ENCODE measurements at places on chromosomes 2 and 18.

GRCh38 chr18:5508821-5509220, 35.0 kb downstream of the EPB41L3 start:
- no peak for DNase-seq

DNA sequence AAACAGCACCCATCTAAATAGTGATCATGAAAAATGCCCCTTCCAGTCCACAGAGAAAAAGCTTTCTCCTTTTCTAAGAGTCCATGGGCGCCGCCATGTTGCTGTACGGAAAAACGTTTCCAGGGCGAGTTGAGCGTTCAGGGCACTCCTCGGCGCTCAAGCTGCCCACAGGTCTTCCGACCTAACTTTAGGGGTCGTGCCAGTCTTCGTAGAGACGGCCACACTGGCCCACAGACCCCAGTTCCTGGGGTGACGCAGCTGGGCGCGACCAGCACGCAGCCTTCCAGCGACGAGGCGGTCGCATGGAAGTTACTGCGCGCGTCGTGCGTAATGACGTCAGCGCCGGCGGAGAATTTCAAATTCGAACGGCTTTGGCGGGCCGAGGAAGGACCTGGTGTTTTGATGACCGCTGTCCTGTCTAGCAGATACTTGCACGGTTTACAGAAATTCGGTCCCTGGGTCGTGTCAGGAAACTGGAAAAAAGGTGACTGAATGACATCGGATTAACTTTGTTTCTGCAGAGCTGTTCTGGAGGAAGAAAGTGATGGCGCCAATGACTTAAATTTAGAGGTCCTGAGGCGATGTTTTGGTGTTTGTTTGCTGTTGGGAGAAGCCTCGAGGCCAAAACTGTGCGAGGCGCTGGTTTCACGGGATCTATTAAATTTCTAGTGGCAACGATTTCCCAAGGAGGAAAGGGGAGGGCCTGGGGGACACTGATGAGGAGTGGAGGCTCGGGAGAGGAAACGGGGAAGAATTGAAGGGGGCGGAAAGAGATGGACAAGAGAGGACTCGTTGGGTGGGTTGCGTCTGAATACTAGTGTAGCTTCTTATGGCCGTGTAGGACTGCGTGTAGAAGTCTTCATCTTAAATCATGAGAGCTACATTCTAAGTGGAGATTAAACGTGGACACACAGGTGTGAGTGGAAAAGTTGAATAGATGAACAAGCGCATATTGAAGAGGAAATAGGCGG, at the start of the genes METTL4 and NDC80:
TSS of gene METTL4 (minus strand) at position 306 of the 971 bp plus-strand sequence. CDS start 4,289 bp downstream, outside the sequence.
TSS of gene NDC80 (plus strand) at position 358 of the 971 bp plus-strand sequence. CDS start 1,429 bp downstream, outside the sequence.
- DNase-seq: peak; percentile 75

- peak; percentile 1 for DNase-seq
Observed at GRCh38 chr2:162091325-162092007, 17.5 kb upstream of the DPP4 start.

DNA sequence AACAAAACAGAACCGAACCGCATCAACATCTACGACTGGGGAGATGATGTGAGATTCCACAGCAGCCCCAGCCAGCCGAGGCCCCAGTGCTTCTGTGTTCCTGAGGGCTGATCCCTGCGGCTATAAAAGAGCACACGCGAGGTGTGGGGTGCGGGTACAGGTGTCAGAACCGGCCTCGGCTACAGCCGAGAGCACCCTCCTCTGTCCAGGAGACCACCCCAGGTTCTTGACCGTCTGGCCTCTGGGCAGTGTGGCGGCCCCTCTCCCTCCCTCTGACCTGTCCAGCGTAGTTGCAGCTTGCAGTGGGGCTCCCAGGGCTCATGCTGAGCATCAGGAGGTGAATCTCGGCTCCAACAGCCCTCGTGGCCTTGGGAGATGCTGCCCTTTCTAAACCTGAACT, 23.7 kb downstream of the RTP5 start:
- no peak for DNase-seq

DNA sequence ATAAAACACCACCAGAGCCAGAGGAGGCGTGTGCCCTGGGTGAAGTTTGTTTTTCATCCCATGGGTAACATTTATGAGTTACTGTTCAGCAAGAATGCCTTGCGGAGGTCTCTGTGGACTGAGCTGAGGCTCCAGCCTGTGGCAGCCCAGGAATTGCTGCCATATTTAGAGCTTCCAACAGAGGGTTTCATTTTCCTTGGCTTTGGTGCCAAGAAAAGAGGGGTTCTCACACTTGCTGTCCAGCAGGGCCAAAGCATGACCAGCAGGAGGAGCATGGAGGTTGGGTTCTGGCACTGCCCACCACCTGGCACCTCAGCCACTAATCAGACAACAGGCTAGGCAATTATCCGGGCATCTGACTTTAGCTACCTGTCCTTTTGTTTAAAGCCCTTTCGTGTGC, 36.7 kb downstream of the EPAS1 start:
- DNase-seq: no peak

GRCh38 chr18:7000484-7001096, 117.0 kb downstream of the LAMA1 start:
- no peak for DNase-seq

DNA sequence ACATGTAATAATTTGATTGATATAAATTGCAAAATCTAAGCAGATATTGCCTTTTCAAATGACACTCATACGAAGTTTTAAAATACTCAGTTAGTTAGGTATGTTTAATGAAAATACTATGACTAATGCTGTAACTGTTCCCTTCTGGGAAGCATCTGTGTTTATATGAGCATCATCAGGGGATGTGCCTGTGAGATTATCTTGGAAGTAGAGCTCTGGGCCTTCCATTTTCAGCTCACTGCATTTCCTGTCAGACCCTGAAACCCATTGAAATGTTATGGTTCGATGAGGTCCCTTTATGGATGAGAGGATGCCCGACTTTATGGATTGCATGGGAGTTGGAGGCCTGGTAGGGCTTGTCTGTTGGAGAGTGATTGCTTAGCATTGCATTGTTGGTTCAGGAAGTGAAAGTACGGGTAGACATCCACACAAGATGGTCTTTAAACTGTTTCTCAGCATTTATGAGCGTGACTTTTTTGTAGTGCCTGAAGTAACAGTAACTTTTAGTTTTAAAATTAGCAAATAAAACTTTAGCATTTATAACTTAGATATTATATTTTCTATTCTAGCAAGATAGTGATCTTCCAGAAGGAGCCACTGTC, 28.7 kb downstream of the ELP2 start:
- DNase-seq: no peak

- DNase-seq: no peak
Observed at GRCh38 chr2:102048465-102048864, 56.7 kb downstream of the IL1R2 start.

GRCh38 chr2:235584638-235585007, 90.8 kb downstream of the AGAP1 start:
- DNase-seq: no peak

DNA sequence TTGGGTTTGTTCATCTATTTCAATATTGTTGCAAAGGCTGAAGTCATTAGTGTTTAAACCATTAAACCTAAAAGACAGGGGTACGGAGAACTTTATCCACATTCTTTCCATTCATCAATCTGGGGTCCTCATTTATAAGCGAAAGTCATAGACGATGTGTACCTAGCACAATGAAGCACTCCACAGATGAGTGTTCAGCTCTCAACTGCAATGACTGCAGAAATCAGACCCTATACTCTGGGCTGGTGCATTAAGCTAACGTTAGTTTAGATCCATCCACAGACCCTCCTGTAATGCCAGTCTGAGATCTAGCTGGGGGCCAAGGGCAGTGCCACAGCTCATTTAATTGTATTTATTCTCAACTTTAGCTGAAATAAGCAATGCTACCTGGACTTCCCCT, 155.2 kb downstream of the AFF3 start:
- no peak for DNase-seq

DNA sequence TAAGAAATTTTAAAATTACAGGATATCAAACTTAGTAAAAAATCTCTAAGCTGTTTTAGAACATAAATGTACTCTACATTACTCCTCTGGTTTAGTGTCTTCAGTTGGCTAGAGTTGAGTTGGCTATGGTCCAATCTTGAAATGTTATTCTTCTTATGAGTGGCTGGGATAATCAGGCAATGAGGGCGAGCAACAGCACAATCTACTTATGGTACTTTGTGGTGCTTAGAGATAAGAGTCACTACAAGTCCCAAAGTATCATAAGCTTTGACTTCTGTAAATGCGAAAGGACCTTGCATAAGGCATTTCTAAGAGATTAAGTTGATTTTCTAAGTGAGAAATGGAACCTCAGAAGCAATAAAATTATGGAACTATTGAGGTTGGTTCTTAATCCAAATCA, 361.7 kb downstream of the GPD2 start:
- no peak for DNase-seq

- no peak for DNase-seq
Observed at GRCh38 chr2:188382107-188382506, 90.4 kb downstream of the GULP1 start.

DNA sequence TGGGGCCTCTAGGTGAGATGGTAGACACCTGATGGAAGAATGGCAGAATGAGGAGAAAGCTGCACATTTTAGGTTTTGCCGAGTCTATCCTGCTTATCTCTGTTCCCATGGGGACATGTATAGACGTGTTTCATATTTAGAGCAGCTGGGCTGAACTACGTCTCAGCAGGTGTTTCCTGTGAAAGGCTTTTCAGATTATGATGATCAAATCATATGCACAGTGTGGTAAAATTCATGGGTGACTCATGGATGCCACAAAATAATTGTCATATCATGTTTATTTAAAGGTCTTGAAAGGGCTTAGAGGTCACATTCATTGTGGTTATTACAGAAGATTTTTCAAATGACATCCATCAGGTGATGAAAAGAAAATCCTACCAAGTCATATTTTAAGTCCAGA, 90.5 kb downstream of the ICOS start:
- DNase-seq: no peak

DNA sequence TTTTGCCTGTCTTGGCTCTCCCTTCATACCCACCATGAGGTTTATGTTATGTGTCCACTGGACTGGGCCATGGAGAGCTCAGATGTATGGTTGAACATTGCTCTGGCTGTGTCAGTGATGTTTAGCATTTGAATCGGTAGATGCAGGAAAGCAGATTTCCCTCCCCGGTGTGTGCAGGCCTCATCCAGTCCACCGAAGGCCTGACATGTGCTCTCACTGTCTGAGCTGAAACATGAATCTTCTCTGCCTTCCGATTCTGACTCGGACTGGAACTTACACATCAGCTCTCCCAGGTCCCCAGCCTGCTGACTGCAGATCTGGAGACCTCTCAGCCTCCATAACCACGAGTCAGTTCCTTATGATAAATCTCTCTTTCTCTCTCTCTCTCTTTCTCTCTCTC, 72.4 kb upstream of the SLC66A3 start:
- DNase-seq: no peak

Data from activated CD4-positive, alpha-beta T cell treated with anti-CD3 and anti-CD28 coated beads, Interleukin-2, amount 50 U/mL, for 4 hours (primary cell).